Stimulated activated CD4-positive, alpha-beta T cell treated with anti-CD3 and anti-CD28 coated beads, Interleukin-15, amount 100 ng/mL, for 48 hours (primary cell): ENCODE measurements at places on chromosomes 16 and 17.

DNA sequence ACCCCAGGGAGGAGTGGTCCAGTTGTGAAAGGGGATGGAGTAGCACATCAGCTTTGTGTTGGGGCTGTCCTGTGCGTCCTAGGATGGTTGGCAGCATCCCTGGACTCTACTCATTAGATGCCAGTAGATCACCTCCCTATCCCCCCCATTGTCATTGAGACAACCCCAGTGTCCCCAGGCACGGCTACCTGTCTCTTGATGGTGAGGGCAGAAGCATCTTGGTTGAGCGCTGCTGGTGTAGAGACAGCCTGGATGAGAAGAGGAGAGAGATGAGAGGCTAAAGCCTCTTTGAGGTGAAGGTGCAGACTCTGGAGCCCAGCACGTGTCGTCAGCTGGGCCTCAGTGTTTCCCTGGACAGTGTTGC lies 55.4 kb downstream of the TNFRSF13B start:
- no peak for DNase-seq

- DNase-seq, result no peak
Observed at GRCh38 chr17:9700754-9701476, 55.6 kb downstream of the USP43 start.

- no peak for DNase-seq
Observed at GRCh38 chr17:35062308-35062707, 1.2 kb downstream of the RFFL start.

- no peak for DNase-seq
Observed at GRCh38 chr17:36069136-36069535, 5.1 kb downstream of the CCL18 start.

DNA sequence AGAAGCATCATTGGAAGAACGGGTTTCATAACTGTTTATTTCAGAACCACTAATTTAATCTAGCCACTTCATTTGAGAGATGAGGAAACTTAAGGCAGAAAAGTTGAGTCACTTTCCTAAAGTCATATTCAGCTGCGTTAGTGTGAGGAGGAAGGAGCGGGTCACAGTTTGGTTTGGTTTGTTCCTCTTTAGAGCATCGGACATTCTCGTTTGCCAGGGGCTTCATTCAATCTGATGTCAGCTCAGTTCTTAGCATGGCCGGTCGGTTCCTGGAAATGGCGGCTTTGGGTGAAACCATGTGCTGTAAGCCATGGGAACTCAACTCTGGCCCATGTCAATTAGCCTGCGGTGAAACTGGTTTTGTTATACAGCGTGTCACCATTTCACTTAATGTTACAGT lies 186.5 kb downstream of the LGALS9B start:
- DNase-seq, result no peak

- no peak for DNase-seq
Observed at GRCh38 chr17:72591289-72592241, 470.7 kb downstream of the SOX9 start.

DNA sequence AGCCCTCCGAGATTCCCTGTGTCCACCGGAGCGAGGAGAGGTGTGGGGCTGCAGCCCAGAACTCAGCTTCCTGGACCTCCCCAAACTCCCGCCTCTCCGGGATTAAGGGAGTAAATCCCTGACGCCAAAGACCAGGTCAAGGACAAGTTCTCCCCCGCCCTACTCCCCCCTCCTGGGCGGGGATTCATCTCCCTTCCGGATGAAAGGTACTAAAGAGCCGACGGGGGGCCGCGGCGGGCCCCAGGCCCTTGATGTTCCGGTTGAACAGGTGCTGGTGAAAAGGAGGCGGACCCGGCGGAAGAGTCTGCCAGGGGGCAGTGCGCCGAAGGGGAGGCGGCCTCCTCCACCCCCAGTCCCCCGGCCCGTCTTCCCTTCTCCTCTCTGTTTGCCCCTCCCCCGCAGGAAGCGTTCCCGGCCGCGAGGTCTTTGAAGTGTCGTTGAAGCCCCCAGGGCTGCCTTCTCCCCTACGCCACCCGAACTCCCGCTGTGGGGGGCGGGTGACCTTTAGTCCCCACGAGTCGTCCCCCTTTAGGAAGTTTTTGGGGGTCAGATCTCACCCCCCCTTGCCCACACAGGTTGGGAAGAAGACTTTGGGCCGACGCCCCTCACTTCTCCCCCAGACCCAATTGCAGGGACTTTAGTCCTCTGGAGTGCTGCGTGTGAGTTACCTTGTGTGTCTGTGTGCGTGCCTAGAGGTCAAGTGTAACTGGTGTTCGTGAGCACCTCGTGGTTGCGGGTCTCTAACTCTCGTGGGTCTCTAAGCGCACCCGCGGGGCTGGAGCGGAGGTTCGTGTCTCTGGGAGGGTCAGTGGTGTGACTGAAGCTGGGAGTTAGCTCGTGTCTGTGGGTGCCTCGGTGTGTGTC lies 1.1 kb upstream of the MLLT6 start:
- peak; percentile 84 for DNase-seq

DNA sequence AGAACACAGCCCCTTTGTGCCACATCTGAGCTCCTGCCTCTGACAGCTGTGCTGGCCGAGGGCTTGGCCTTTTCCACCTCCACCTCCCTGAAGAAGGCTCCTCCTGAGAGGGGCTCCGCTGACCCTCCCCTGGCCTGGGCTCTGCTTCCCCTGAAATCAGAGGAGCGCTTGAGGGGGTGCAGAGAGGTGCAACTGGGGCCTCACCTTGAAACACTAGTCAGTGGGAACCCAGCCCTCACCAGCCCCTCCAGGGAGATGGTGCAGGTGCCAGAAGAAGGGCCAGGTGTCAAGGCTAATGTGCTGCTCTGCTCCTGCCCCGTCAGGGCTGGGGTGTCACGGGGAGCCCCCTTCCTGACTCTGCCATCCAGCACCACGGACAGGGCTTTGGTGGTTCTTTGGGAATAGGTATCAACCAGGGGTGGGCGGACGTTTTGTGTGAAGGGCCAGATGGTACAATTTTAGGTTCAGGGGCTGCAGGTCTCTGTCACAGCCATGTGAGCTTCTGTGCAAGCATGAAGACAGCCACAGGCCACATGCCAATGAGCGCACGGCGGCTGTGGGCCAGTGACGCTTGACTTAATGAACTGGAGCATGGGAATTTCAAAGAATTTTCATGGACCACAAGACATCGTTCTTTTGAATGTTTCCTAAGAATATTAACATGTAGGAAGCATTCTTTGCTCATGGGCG lies 2.1 kb upstream of the ZG16B start:
- no peak for DNase-seq

DNA sequence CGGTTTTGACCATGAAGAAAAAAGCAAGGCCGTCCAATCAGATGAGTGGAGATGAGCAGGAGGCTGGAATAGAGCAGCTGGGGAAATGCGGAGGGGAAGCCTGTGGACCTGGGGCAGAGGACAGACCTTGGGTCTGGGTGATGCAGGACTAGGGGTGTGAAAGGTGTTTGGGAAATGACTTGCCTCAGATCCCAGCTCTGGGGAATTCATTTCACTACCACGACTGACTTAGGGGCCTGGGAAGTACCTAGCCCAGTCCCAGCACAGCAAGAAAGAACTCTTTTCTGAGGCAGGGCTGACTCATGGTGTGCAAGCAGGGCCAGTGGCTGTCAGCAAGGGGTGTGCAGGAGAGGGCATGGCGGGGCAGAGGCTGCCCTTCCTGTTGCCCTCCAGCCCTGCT lies 14.8 kb downstream of the DNAI2 start:
- DNase-seq, result peak; percentile 33

GRCh38 chr17:66357037-66357436 lies 54.6 kb downstream of the PRKCA start:
- no peak for DNase-seq

DNA sequence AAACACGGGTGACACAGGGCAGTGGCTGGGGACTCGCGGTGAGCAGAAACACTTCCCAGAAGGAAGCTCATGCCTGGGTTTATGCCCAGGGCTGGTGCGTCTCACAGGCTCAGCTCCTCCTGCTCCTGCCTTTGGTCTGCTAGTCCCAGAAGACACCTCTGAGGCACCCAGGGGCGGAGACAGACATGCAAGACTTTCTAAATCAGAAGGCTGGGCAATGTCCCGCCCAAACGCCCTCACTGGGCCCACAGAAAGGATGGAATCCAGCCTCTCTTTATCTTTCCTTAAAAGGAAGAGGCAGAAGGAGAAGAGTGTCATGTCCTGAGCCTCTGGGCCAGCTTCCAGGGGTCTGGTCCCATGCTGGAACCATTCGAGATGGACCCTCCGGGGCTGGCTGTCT lies 197.7 kb upstream of the RPL38 start:
- DNase-seq, result no peak

GRCh38 chr16:88804552-88805339 lies 1.2 kb downstream of the CDT1 start:
- no peak for DNase-seq

- DNase-seq, result no peak
Observed at GRCh38 chr17:74842146-74842598, 17.5 kb downstream of the GRIN2C start.

DNA sequence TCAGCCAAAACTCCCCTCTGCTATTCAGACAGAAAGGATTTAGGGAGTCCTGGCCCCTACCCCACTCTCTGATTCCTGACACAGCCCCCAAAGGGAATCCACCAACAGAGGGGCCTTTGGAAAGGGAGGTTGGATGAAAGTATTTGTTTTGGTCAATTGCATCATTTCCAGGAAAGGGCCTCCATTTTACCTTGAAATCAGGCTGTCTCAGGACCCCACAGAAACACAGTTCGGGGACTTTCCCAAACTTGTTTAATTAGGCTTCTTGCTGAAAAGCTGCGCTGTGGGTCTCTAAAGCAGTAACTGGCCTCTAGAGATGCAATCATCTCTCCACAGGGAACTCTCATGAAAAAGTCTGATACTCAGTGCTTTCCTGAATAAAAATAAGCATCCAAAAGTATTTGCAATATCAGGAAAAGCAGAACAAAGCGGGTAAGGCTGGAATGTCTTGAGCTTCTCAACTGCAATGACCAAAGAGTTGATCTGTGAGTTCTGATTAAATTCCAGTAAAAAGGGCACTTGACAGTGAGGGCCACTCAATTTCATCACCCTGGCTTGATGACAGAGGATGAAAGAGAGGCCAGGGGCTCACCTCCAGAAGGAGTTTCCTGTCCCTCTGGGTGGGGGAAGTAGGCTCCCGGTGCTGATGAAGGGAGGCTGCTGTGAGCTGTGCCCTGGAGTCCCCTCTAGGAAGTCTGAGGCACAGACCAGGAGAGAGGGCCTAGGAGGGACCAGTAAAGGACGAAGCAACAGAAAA lies 36.3 kb downstream of the LYRM9 start:
- no peak for DNase-seq

GRCh38 chr16:86129541-86129940 lies 230.6 kb downstream of the IRF8 start:
- no peak for DNase-seq

DNA sequence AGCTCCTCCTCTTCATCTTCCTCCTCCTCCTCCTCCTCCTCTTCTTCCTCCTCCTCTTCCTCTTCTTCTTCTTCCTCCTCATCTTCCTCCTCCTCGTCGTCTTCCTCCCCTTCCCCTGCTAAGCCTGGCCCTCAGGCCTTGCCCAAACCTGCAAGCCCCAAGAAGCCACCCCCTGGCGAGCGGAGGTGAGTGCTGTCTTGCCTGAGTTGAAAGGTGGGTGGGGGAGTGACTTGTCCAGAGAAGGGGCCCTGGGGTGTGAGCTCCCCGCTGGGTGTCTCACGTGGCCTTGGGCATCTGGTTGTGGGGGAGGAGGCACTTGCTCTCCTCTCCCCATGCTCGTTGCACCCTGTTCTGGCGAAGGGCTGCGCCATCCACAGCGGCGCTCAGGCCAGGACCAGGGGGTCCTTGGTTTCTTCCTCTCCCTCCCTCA lies 8.0 kb downstream of the ELOB start:
- DNase-seq, result no peak

DNA sequence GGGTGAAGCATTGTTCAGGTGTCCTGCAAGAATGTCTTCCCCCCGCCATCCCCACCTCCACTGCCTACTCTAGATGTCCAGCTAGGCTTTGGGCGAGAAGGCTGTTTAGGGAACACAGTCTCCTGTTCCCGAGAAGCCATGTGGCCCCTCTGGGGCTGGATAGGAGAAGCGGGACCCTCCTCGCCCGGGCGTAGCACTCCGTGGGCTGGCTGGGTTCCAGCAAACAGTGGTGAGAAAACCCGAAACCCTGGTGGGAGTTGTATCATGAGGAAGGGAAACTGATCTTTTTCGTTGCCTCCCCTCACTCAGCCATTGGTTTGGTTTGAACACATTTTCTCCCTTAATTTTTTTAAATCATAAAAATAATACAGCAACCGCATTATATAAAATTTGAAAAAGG lies 56.6 kb downstream of the IRF8 start:
- no peak for DNase-seq

GRCh38 chr17:49497148-49498028 lies 2.3 kb downstream of the NGFR start:
- DNase-seq, result no peak

DNA sequence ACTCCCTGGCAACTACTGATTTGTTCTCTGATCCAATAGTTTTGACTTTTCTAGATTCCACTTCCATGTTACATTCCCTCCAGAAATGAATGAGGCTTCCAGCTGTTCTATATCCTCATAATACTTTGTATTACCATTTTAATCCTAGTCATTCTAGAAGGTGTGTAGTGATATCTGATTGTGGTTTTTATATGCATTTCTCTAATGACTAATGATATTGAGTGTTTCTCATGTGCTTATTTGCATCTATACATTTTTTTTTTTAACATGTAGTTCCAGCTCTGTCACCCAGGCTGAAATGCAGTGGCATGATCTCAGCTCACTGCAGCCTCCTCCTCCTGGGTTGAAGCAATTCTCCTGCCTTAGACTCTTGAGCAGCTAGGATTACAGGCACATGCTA lies 7.3 kb downstream of the ADGRG5 start:
- DNase-seq, result no peak

DNA sequence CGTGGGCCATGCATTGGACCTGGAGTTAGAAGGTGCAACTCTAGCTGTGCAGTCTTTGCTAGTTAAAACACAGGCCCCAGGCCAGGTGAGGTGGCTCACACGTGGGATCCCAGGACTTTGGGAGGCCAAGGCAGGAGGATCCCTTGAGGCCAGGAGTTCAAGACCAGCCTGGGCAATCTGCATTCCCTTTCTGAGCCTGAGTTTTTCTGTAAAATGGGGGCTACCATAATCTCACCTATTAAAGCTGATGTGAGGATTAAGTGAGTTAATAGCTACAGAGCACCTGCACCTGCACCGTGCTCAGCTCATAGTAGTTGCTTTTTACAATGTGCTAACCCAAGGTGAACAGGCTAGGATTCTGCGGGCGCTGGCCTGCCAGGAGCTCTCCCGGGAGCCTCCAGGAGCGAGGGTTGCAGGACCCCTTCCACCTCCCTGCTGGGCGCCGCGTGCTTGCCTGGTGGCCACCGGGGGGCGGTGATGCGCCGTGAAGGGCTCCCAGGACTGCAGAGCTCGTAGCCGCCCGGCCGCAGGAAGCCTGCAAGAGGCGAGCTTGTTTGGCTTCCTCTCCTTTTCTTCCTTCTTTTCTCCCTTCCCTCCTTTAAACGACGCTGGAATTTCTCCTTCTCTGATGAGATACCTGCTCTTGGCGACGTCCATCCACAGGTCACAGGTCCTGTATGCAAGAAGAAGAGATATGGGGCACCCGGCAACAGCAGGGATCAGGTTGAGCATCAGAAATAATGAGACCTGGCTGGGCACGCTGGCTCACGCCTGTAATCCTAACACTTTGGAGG lies 51.3 kb downstream of the ZFP90 start:
- peak; percentile 72 for DNase-seq

DNA sequence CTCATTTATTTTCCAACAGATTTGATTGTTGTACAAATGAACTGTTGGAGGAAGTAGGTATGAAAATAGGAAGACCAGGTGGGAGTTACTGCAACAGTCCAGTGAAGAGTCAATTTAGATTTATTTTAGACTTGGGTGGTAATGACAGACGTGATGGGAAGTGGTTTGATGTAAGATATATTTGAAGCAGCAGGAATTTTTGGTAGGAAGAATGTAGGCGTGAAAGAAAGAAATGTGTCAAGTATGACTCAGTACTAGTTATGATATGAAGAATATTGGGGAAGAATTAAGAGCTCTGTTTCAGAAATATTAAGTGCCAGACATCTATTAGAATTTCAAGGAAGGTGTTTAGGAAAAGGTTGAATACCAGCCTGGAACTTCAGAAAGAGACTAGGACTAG lies 247.9 kb upstream of the AXIN2 start:
- no peak for DNase-seq
